Neural crest cell (in vitro differentiated cells): ENCODE measurements at places on chromosomes 12 and 14. TPM values are rescaled to one million over a fixed set of nuclear protein-coding genes. Genes with fewer than 3 reads are reported as not detected.

DNA sequence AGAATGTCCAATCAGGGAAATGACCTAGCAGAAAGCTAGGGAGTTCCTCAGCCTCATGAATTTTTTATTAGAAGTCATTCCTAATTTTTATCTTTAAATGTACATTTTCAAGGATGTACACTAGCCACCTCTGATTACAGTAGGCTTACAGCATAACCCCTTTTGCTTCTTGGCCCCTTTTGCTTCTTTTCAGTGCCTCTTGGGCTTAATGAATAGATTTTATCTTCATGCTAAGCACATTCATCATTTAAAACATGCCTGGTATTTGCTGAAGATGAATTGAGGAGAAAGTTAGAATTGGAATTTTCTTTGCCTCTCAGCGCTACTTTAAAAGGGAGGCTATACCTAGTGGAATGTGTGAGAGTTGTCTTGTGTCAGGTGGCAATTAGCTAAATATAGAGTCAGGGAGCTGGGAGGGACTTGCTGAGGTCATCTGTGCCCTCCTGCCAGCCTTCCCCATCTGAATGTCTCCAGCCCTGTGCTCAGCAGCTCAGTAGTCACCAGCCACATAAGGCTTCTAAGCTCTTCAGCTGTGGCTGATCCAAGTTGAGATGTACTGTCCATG, 132.1 kb downstream of the SAMD4A start:
- peak overlapping the region; percentile 30 for H3K27ac ChIP-seq
- H3K4me1 ChIP-seq: peaks cover 5% of the 10 kb centered on the region
- no peak for DNase-seq

GRCh38 chr12:109997393-109997792, 1.2 kb upstream of the GIT2 start:
- H3K36me3 ChIP-seq: no peaks in the 10 kb centered on the region
- H3K4me1 ChIP-seq: peaks cover 47% of the 10 kb centered on the region
- no peak for DNase-seq
- H3K4me3 ChIP-seq: peak overlapping the region; percentile 92
- H3K27ac ChIP-seq: no peak overlapping the region

DNA sequence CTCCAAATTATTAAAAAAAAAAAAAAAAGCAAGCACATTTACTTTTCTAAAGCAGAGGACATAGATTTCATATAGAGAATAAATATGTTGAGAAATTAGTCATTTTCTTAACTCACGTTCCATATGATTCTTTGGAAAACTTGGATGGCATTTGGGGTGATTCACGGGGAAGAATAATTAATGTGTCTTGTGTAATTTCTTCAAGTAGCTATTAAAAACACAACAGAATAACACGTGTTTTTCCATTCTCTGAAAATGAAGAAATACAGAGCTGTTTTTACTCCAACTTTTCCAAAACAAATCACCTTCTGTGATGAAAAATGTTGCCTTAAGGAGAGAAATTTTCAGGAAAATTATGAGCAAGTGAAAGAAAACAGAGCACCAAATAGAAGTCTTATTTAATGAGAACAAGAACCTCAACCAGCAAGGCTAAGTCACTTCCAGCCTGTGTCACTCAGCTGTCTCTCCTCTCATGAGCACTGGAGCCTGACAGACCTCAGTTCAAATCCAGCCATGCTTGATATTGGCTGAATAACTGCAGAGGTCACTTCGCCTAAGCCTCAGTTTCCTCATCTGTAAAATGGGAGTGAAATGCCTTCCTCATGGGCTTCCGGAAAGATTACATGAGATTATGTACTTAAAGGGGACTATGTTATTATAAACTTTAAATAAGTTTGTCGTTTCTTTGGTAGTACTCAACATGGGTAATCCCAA, 42.8 kb upstream of the NUAK1 start:
- H3K27ac ChIP-seq: no peak overlapping the region
- no peak for DNase-seq
- no peaks in the 10 kb centered on the region for H3K36me3 ChIP-seq
- no peak overlapping the region for H3K4me3 ChIP-seq

DNA sequence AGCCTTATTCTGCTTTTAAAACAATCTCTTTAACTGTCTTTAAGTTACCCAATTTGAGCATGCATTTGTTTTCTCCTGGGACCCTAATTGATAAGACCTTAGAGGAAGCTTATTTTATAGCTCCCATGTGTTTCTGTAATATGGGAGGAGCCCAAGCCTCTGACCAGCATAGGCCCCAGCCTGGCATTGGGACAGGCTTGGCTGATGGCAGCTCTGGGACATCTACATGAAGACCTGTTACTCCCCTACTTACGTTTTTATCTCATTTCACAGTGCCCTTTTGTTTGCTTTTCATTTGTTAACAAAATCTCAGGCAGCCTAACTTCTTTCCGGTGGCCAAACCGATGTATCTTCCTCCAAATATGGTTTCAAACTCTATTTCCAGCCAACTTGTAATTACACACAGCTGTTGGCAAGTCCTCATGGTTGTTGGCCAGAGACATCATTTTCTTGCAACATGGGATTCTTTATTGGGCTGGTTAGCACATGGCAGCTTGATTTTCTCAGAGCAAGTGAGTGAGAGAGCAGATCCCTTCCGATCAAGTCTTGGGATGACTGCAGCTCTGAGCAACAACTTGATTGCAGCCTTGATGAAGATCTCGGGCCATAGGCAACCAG, 1117.5 kb downstream of the AACS start:
- H3K27me3 ChIP-seq: peaks cover 29% of the 10 kb centered on the region
- H3K4me1 ChIP-seq: no peaks in the 10 kb centered on the region

DNA sequence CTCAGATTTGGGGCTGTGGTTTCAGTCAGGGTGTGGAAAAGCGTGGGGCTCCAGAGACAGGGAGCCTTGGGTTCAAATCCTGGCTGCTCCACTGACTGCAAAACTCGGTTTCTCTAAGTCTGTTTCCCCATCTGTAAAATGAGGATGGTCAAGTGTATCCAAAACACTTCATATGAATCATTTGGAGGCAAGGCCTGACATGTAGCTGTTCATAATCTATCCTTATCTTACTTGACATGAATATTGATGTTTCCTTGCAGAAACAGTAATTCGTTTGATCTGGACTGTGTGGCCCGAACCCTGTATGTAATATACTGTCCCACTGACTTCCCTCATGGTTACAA, 1.5 kb upstream of the CCDC63 start:
- no peaks in the 10 kb centered on the region for H3K36me3 ChIP-seq
- no peak for DNase-seq
- H3K27me3 ChIP-seq: peaks cover 43% of the 10 kb centered on the region
- no peak overlapping the region for H3K27ac ChIP-seq
- H3K4me3 ChIP-seq: peak overlapping the region; percentile 47

DNA sequence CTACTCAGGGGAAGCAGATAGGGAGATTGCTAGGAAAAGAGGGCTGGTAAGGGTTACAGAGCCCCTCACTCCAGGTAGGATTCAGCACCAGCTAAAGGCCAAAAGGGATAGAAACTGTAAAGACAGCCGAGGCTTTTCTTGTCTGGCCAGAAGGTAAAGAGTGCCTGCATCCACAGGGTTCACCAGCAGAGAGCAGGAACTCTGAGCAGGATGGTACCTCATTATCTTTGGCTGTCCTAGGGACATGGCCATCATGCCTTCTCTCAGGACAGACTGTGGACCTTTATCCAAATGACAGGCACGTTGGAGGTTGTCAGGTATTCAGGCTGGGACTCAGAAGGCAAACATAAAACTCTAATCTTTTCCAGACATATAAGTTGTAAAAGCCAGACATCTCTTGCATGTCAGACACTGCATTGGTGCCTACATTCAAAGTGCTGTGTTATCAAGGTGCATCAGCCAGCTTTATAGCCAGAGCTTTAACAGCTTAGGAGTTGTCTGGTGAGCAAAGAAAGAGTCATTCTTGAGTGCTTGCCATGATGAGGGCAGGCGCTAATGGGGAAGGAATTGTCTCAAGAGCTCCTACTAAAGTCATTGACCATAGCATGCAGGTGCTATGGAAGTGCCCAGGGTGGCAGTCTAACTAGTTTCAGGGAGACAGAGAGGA, 89.5 kb downstream of the PELI2 start:
- no peak overlapping the region for H3K4me3 ChIP-seq
- no peaks in the 10 kb centered on the region for H3K36me3 ChIP-seq
- peaks cover 30% of the 10 kb centered on the region for H3K4me1 ChIP-seq
- no peak overlapping the region for H3K27ac ChIP-seq

DNA sequence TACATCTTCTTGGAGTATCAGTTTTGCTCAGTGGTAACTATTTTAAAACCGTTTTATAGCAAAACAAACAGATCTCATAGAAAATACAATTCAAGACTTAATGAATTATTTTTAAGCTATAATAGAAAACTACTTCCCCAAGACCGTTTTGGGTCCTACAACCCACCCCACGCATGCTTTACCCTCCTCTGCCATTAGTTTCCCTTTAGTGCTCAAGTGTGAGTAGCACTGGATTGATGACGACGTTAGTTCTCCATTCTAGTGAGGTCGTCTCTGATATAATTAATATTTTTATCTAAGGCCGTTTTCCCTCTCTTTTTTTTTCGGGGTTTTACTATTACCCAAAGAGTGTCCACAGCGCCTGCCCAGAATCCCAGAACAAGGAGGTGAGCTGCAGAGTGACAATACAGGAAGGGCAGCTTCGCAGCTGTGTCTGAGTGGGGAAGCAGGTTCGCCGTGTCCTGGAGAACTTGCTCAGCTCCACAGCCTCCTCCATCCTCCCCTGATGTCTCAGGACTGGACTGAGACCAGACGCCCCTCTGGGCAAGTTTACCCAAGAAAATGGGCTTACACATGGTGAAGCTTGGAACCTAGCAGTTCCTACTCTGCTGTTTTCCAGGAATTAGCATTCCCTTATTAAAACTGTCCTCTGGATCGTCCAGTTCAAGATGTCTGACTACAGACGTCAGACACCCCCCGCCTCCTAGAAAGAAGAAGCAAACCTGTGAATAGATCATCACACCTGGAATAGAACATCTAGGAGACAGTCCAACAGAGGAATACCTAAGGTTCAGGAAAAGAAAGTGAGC, 31.9 kb upstream of the MON2 start:
- peak overlapping the region; percentile 84 for H3K4me3 ChIP-seq
- H3K27me3 ChIP-seq: peaks cover 83% of the 10 kb centered on the region
- peaks cover 13% of the 10 kb centered on the region for H3K4me1 ChIP-seq
- H3K27ac ChIP-seq: no peak overlapping the region
- no peak for DNase-seq
- H3K36me3 ChIP-seq: no peaks in the 10 kb centered on the region

DNA sequence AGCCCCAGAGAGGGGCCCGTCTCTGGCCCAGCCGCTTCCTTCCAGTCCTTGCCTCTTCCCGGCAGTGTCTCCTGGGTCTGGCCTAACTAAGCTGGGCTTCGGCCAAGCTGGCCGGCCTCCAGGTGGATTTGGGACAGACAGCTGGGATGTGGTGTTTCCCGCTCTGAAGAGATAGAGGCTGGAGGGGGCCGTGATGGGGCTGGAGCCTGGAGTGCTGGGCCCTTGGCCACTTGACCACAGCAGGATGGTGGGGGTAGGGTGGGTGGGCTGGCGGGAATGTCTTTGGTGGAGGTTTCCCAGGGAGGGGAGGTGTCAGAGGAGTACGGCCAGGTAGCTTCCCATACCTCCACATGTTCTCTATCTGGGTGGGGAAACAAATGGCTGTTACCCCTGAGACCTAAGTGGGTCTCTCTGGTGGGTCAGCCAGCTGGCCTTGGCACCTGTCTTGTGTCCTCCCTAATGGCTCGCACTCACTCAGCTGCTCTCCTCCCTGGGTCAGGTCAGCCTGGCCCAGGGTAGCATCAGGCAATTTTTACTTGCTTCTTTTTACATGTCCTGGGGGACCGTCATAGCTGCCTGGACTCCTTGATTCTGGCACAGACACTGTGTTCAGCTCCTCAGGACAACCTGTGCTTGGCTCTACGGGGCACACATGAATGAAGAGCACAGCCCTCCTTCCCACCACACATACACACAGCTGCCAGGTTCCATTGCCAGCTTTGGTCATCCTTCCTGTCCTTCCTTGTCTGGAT, 19.8 kb upstream of the PGF start:
- no peaks in the 10 kb centered on the region for H3K36me3 ChIP-seq
- DNase-seq: no peak
- no peaks in the 10 kb centered on the region for H3K27me3 ChIP-seq
- no peak overlapping the region for H3K27ac ChIP-seq
- no peak overlapping the region for H3K4me3 ChIP-seq
- H3K4me1 ChIP-seq: peaks cover 34% of the 10 kb centered on the region

- H3K27me3 ChIP-seq: peaks cover 45% of the 10 kb centered on the region
- H3K4me1 ChIP-seq: peaks cover 58% of the 10 kb centered on the region
- H3K27ac ChIP-seq: peak overlapping the region; percentile 68
- peaks cover 18% of the 10 kb centered on the region for H3K36me3 ChIP-seq
These were observed 3.6 kb upstream of the RHOF start for GRCh38 chr12:121796855-121797751.

DNA sequence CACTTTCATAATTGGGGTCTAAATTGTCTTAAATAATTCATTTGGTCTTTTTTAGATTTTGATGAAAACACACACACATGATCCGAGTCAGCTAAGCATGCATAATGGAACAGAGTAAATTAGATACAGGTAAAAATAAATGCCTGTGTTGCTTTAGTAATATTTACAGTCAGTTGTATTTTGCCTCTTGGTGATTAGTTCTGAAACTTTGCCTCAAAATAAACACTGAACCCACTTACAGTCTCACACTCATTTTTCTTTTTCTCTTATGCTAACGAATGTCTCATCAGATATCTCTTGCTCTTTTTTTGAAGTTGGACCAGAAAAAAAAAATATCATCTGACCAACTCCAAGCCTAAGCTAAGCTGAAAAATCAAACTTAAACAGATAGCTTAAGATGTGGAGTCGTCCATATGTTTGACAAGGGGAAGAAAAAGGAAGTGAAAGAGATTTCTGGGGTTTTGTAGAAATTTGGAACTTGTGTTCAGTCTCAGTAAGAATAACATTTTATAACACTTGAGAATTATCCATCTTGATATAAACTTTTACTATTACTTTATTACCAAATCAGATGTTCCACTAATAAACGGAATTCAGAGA, 592.5 kb downstream of the RPL10L start:
- H3K36me3 ChIP-seq: no peaks in the 10 kb centered on the region
- DNase-seq: no peak
- no peak overlapping the region for H3K4me3 ChIP-seq
- no peak overlapping the region for H3K27ac ChIP-seq

- no peak overlapping the region for H3K4me3 ChIP-seq
- H3K27me3 ChIP-seq: peaks cover 22% of the 10 kb centered on the region
- peaks cover 52% of the 10 kb centered on the region for H3K4me1 ChIP-seq
- DNase-seq: no peak
- H3K36me3 ChIP-seq: no peaks in the 10 kb centered on the region
- no peak overlapping the region for H3K27ac ChIP-seq
These were observed 57.6 kb downstream of the CCDC85C start for GRCh38 chr14:99546234-99546879.

- no peak for DNase-seq
- H3K4me3 ChIP-seq: no peak overlapping the region
- H3K27me3 ChIP-seq: peaks cover 52% of the 10 kb centered on the region
- H3K4me1 ChIP-seq: peaks cover 9% of the 10 kb centered on the region
- H3K27ac ChIP-seq: no peak overlapping the region
- H3K36me3 ChIP-seq: no peaks in the 10 kb centered on the region
These were observed 695.4 kb upstream of the TMEM132C start for GRCh38 chr12:127571578-127571977.

The CLEC4D gene
- total RNA-seq: not detected in 2 replicates

The CD163 gene
- not detected in 2 replicates for total RNA-seq

The SYCP3 gene
- 0.36 TPM in 1 of 2 replicates, not detected in the other for total RNA-seq

The HCAR2 gene
- not detected in 2 replicates for total RNA-seq

The CACNA2D4 gene
- 0.72 and 1.3 TPM in 2 replicates for total RNA-seq

The LALBA gene
- not detected in 2 replicates for total RNA-seq

The PPP1R36 gene
- 0.33 and 1.1 TPM in 2 replicates for total RNA-seq
